ENCODE measurements at places on chromosomes 16 and 17. TPM values are rescaled to one million over a fixed set of nuclear protein-coding genes. Genes with fewer than 3 reads are reported as not detected.

DNA sequence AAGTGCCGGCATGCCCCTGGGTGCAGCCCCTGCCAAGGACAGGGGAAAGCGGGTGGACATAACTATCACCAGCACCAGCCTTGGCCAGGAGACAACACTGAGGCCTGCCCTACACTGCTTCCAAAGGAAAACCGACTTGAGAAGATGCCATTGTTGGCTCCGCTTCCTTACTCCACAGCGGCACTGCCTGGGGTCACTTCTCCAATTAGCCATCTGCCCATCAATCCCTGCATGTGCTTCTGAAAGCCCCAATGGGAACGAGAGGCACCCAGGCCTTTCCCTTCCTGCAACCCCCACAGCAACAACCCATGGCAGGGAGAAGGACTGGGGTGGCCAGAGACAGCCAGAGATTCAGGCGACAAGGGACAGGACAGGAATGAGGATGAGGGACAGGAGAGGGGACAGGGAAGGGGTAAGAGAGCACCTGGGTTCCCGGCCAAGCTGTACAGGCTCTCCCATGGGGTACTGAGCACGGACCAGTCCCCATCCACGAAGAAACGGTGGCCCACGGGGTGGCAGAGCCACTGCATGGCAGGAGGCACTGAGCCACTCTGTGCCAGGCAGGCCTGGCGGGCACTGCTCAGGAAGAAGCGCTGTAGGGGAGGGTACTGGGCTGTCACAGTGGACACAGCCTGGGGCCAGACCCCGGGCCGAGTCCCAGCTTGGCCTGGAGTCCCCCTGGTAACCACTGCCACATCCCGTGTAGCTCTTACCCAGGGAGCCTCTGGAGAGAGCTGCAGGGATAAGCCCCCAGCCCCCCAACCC is 21.2 kb downstream of the SREBF1 start:
- no peak for DNase-seq

- DNase-seq = no peak
Measured at GRCh38 chr17:45258981-45259380, 2.9 kb downstream of the SPATA32 start.

The KRT24 gene
- polyA plus RNA-seq = not detected

The KRT16 gene
- polyA plus RNA-seq = not detected

GRCh38 chr17:50545311-50545710 is 1.7 kb upstream of the SPATA20 start:
- DNase-seq = no peak

- DNase-seq = no peak
Measured at GRCh38 chr16:12025472-12025871, 48.9 kb downstream of the SNX29 start.

The KRTAP1-1 gene
- polyA plus RNA-seq = not detected

GRCh38 chr16:89357055-89357816 is 133.1 kb downstream of the ANKRD11 start:
- no peak for DNase-seq

DNA sequence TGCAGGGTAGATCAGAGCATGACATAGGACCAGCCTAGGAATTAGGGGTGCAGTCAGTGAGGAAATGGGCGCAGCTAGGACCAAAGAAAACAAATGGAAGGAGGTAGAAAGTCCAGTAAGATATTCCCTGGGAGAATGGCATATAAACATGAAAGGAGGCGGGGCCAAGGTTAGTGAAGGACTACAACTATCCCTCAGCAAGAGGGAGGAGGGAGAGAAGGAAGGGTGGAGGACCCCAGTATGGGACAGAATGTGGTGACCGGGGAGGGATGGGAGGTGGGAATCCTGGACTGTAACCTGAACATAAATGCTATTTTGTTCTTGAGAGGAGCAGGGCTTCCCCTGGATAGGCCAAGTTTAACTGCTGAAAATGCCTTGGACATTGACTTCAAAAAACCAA is 22.8 kb downstream of the ITGB3 start:
- DNase-seq = no peak

The CDRT15 gene
- 0.61 TPM for polyA plus RNA-seq

- DNase-seq = no peak
Measured at GRCh38 chr17:44338702-44339101, 6.4 kb upstream of the GRN start.

DNA sequence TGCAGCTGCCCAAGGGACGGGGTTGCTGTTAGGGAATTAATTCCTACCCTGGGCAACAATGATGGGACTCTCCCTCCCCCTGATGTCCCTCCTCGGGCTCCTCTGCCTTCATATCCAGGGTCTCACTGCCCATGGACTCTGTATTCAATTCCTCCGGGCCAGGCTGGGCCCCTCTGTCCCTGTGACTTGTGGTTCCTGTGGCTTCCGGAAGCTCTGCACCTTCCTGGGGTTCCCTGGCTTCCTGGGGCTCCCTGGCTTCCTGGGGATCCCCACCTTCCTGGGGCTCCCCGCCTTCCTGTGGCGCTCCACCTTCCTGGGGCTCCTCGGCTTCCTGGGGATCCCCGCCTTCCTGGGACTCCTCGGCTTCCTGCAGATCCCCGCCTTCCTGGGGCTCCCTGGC is 35.2 kb downstream of the SRL start:
- no peak for DNase-seq

GRCh38 chr16:68267612-68268405 is 3.5 kb downstream of the SLC7A6 start:
- DNase-seq = no peak

The ASB16 gene
- polyA plus RNA-seq = 1.8 TPM

The CRHR1 gene
- not detected for polyA plus RNA-seq

- DNase-seq = no peak
Measured at GRCh38 chr17:31427684-31428083, 36.2 kb downstream of the RAB11FIP4 start.

DNA sequence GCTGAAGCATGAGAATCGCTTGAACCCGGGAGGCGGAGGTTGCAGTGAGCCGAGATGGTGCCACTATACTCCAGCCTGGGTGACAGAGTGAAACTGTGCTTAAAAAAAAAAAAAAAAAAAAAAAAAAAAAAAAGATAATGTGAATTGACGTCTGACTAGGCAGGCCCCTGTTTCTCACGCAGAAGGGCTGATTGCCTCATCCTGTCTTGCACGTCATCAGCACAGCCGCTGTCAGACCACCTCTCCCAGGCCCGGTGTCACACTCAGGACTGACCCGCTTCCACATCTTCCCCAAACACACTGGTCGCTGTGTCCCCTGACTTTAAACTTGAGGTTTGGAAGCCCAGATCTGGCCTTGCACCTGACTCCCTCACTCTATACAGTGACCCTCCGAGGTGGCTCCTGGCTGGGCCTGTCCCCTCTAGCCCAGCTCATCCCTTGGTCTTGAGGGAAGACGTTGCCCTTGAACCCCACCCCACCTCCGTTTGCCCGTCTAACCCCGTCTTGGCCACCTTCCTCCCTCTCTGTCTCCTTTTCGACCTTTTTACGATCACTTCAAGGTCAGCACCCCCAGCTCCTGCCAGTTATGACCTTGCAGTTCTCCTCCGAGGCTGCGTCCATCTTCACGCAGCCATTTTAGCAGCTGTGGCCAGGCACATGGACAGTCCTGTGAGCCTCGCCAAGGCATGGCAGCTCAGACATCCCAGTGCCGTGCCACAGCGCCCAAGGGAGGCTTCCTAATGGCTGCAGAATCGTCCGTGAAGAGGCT is 149.9 kb upstream of the PLCG2 start:
- DNase-seq = no peak

DNA sequence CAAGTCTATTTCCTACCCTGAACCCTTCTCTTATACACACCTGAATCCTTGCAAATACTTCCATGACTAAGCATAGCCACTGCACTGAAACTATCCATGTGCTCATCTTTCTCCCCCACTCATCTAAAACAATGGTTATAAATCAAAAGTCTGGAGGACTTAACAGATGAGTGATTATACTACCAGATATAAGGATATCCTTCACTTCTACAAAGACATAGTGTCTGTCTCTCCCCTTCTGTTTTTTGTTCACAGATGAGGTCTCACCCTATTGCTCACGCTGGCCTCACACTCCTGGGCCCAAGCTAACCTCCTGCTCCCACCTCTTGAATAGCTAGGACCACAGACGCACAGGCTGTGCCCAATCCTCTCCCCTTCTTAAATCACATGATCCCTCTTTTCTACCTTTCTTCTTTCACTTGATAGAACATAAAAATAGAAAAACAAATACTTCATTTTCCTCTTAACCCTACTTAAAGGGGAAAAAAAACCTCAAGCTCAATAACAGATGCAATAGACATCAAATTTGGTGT is 19.2 kb downstream of the CEP112 start:
- DNase-seq = no peak

- DNase-seq = peak; percentile 23
Measured at GRCh38 chr16:13866073-13866472, 53.9 kb upstream of the ERCC4 start.

- DNase-seq = no peak
Measured at GRCh38 chr16:16191493-16192167, 31.7 kb downstream of the ABCC6 start.

The UNC13D gene
- polyA plus RNA-seq = 5.0 TPM

DNA sequence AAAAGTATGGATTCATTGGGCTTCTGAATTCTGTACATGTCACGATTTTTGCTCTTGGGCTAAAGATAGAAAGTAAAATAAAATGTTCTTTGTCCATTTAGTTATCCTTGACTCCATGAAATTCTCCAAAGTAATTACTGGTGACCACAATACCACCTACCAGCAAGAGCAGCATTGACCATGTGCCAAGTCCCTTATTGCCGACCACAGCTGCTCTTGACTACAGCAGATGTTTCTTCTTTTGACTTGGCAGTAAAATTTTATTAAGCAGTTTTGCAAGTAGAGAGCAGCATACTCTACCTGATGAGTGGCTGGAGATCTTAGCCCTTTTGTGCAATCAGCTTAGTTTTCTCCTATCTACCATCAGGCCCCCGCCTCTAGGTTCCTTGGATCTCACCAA is 152.2 kb upstream of the TBX2 start:
- no peak for DNase-seq

The FN3K gene
- polyA plus RNA-seq = 24.8 TPM

- DNase-seq = no peak
Measured at GRCh38 chr16:56967733-56968132, 6.0 kb downstream of the CETP start.

DNA sequence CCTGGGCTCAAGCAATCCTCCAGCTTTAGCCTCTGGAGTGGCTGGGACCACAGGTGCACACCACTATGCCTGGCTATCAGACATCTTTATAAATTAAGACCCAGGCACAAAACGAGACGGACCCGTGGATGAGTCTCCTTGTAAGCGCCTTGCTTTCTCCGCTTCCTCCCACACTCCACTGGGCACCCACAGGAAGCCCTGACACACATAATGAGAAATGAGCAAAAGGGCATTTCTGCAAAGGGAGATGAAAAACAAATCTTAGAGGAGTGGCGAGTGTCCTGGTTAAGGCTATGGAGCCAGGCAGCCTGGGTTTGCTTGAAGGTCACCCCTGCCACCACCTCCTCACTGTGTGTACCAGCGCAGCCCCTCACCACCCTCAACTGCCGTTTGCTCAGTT is 56.3 kb downstream of the XYLT1 start:
- no peak for DNase-seq

GRCh38 chr17:29331075-29331707 is 37.2 kb upstream of the NUFIP2 start:
- no peak for DNase-seq

GRCh38 chr16:4316864-4317531 is 1.1 kb downstream of the GLIS2 start:
- DNase-seq = no peak

The CA10 gene
- polyA plus RNA-seq = 15.2 TPM

DNA sequence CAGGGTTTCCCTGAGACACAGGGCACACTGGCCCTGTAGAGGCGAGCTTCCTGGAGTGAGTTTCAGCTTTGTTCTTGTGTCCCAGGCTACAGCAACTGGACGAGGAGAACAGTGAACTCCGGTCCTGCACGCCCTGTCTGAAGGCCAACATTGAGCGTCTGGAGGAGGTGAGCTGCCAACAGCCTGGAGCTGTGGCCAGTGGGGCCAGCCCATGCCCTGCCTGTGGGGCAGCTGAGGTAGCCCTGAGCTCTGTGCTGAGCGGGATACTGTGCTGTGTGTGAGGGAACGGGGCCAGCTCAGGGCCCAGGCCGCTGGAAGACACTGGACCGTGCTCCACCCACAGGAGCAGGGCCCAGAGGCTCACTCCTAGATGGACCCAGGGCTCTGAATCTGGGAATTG is 8.7 kb upstream of the CAPN15 start:
- DNase-seq = no peak

- no peak for DNase-seq
Measured at GRCh38 chr16:3348547-3349167, 7.0 kb upstream of the OR2C1 start.

DNA sequence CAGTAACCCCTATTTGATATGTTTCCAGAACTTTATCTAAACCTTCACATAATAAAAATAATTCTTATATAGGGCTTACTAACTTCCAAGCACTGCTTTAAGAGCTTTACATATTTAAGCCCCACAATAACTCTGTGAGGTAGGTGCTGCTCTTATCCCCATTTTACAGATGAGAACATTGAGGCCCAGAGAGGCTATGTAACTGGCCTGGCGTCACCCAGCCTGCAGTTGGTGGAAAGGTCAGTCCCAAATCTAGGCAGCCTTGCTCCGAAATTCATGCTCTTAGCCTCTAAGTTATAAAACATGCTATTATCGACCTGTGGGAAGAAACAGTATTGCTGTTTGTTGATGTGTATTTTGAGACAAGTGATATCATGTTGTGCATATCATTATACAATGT is 9.0 kb downstream of the NLRC5 start:
- DNase-seq = no peak

- no peak for DNase-seq
Measured at GRCh38 chr17:83068641-83069570, 10.5 kb upstream of the METRNL start.

The KRTAP2-1 gene
- polyA plus RNA-seq = not detected

DNA sequence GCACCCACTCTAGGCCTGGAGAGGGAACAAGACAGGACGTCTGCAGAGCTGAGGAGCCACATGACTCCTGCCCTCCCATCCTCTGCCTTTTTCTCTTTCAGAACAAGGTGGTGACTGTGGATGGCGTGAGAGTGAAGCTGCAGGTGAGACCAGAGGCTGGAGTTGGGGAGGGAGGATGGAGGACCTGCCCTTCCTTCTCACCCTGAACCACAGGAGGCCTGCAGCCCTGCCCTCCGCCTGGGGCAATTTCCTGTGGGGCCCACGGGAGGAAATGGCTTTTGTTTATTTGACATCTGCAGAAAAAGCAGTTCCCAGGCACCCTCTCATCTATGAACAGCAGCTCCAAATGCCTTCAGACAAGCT is 5.1 kb downstream of the RAB37 start:
- no peak for DNase-seq

The SMTNL2 gene
- 55.6 TPM for polyA plus RNA-seq

GRCh38 chr16:8229011-8229520 is 361.2 kb downstream of the TMEM114 start:
- DNase-seq = no peak

- no peak for DNase-seq
Measured at GRCh38 chr16:55285586-55285985, 38.4 kb upstream of the IRX6 start.

DNA sequence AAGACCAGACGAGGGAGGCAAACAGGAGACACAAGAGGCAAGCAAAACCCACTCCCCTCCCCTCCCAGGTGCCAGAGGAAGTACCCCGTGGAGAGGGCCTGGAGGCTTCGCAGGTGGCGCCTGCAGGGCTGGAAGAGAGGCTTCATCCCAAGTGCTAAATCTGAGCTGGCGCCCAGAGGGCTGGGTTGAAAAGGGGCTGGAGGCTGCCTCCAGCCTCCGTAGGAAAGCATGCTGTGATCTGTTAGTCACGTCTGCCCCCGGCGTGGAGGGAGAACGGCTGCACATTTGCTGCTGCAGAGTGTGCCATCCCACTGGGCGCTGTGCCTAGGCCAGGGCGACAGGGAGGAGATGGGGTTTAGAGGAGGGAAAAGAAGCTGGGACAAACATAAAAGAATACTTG is 16.9 kb downstream of the RPH3AL start:
- DNase-seq = no peak

- DNase-seq = no peak
Measured at GRCh38 chr17:72287586-72287985, 166.8 kb downstream of the SOX9 start.
